Left colon (tissue), 2 donors: ENCODE measurements at places on chromosomes 3 and 15. TPM values are rescaled to one million over a fixed set of nuclear protein-coding genes. Genes with fewer than 3 reads are reported as not detected.

The IMP3 gene
- total RNA-seq = 61.3 TPM

The RTP1 gene
- total RNA-seq = not detected

DNA sequence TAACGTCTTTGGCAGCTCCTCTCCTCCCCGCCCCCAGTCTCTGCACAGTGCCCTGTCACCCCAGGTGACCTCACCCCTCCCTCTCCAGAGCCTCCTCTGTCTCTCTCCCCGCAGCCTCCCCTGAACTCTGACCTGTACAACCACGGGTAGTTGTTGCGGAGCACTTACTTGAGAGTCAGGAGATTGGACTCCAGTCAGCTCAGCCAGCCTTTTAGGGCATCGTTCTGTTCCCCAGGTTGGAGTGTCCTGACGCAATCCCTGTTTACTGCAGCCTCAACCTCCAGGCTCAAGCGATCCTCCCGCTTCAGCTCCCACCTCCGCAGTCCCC is 177.7 kb downstream of the UACA start:
- no peak for DNase-seq

GRCh38 chr3:190105876-190106275 is 14.8 kb downstream of the P3H2 start:
- no peak for DNase-seq

GRCh38 chr3:112056451-112056929 is 22.0 kb downstream of the TMPRSS7 start:
- DNase-seq = no peak
